Activated CD4-positive, alpha-beta T cell treated with anti-CD3 and anti-CD28 coated beads, Interleukin-2, amount 10 ng/mL, durations not matched to agents 7 days and 5 days (primary cell): ENCODE measurements at places on chromosomes 11 and 22. TPM values are rescaled to one million over a fixed set of nuclear protein-coding genes. Genes with fewer than 3 reads are reported as not detected.
A peak's percentile ranks its signal among the peaks of the same experiment; 100 is the strongest.

The MS4A6E gene
- not detected for total RNA-seq

The GP1BB gene
- not detected for total RNA-seq

GRCh38 chr11:128565881-128566280 lies 21.5 kb downstream of the ETS1 start:
- H3K4me3 ChIP-seq: no peak overlapping the region
- H3K4me1 ChIP-seq: peaks cover 16% of the 10 kb centered on the region
- no peaks in the 10 kb centered on the region for H3K27me3 ChIP-seq
- no peak overlapping the region for H3K27ac ChIP-seq
- no peaks in the 10 kb centered on the region for H3K36me3 ChIP-seq

- H3K27ac ChIP-seq: no peak overlapping the region
- no peaks in the 10 kb centered on the region for H3K36me3 ChIP-seq
- no peak overlapping the region for H3K4me3 ChIP-seq
Measured at GRCh38 chr11:118641397-118642019, 34.1 kb downstream of the PHLDB1 start.

- no peaks in the 10 kb centered on the region for H3K36me3 ChIP-seq
- H3K27ac ChIP-seq: no peak overlapping the region
- no peaks in the 10 kb centered on the region for H3K27me3 ChIP-seq
- H3K4me1 ChIP-seq: no peaks in the 10 kb centered on the region
Measured at GRCh38 chr11:61533401-61533800, 24.9 kb downstream of the LRRC10B start.

DNA sequence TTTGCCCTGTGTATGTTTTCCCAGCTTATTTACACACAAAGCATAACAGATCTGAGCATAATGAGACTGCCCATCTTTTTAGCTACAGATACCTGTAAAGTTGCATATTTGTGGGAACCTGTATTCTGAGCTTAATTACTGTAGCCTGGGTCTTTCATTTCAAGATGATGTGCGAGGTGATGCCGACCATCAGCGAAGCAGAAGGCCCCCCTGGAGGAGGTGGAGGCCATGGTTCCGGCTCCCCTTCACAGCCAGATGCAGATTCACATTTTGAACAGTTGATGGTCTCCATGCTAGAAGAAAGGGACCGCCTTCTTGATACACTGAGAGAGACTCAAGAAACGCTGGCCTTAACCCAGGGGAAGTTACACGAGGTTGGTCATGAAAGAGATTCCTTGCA lies 1.5 kb downstream of the PPFIA1 start:
- peak overlapping the region; percentile 81 for H3K4me3 ChIP-seq
- DNase-seq: no peak
- H3K27ac ChIP-seq: peak overlapping the region; percentile 80
- peaks cover 33% of the 10 kb centered on the region for H3K36me3 ChIP-seq

- H3K4me1 ChIP-seq: no peaks in the 10 kb centered on the region
- no peak overlapping the region for H3K27ac ChIP-seq
- DNase-seq: no peak
Measured at GRCh38 chr11:113261709-113262475, 52.5 kb upstream of the TTC12 start.

DNA sequence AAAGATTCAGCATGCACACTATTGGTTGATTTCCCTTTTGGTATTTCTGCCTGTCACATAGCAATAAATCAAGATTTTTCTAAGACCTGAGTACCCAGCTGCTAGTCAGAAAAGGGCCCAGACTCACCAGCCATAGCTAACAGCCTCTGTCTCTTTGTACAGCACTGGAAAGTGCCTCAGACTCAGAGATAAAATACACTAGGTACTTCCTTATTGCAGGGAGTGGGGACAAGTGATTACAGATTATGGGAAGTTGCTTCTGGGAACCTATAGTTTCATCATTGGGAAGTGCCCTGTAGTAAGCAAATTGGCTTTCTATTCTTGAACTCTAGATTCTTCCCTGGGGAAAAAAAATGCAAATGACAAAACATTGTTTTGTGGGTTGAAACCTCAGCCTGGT lies at the start of gene CASP5:
Gene CASP5, minus strand, starts transcription at position 166 of the 400 bp plus-strand sequence. Its CDS starts 32 bp downstream, at position 134.
- H3K4me1 ChIP-seq: peaks cover 5% of the 10 kb centered on the region
- no peak within 1 kb of the TSS for H3K4me3 ChIP-seq
- no peak within 1 kb of the TSS for H3K27ac ChIP-seq
- no peak for DNase-seq
- H3K36me3 ChIP-seq: peaks cover 39% of the 10 kb centered on the region
- no peaks in the 10 kb centered on the region for H3K27me3 ChIP-seq

GRCh38 chr22:38220163-38220562 lies 18.4 kb downstream of the MAFF start:
- DNase-seq: no peak
- H3K4me3 ChIP-seq: no peak overlapping the region
- H3K27me3 ChIP-seq: no peaks in the 10 kb centered on the region

GRCh38 chr11:19347911-19348310 lies 107.2 kb upstream of the E2F8 start:
- DNase-seq: no peak
- H3K4me1 ChIP-seq: no peaks in the 10 kb centered on the region
- H3K27ac ChIP-seq: no peak overlapping the region
- H3K36me3 ChIP-seq: no peaks in the 10 kb centered on the region
